ENCODE measurements at places on chromosomes 2 and 18.

GRCh38 chr2:211598238-211598637 lies 940.4 kb downstream of the ERBB4 start:
- DNase-seq, result no peak

DNA sequence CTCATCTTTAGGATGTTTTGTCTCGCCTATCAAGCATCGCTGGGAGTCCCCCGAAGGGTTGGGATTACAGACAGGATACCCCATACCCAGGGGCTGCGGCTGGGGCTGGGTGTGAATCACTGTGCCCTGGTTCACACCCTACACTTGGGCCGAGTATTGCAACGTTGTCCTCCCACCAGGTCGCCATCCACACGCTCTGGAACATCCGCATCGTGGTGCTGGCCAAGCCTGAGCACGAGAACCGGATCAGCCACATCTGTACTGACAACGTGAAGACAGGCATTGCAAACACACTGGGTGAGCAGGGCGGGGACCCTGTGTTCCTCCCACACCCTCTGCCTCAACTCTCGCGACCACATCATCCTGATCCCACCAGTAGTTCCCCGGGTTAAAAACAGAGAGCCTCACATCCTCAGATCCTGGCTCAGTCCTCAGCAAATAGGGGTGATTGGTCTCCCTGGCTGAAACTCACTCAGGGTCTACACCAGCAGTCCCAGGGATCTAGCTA lies 87.3 kb upstream of the ATG16L1 start:
- DNase-seq, result no peak

- DNase-seq, result no peak
Observed at GRCh38 chr2:9774266-9774665, 69.0 kb upstream of the TAF1B start.

DNA sequence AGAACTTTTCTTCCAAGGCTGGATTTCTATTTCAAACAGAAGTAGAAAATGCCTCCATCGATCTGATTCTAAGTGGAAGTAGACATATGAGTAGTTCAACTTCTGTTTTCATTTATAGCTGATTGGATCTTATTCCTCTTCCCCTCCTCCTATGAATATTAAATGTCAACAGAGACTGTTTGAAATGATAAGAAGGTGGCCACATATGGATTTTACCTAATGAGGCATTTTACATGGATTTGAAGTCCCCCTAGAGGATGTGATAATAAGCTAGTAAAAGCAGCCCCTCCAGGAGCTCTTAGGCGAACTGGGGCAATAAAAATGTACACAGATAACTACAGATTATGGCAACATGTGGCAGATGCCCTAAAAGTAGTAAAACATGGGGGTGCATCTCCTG lies 71.0 kb downstream of the UPP2 start:
- DNase-seq, result no peak

- no peak for DNase-seq
Observed at GRCh38 chr2:189557373-189557772, 23.2 kb downstream of the SLC40A1 start.

- DNase-seq, result no peak
Observed at GRCh38 chr18:987325-988186, 82.9 kb downstream of the ADCYAP1 start.

DNA sequence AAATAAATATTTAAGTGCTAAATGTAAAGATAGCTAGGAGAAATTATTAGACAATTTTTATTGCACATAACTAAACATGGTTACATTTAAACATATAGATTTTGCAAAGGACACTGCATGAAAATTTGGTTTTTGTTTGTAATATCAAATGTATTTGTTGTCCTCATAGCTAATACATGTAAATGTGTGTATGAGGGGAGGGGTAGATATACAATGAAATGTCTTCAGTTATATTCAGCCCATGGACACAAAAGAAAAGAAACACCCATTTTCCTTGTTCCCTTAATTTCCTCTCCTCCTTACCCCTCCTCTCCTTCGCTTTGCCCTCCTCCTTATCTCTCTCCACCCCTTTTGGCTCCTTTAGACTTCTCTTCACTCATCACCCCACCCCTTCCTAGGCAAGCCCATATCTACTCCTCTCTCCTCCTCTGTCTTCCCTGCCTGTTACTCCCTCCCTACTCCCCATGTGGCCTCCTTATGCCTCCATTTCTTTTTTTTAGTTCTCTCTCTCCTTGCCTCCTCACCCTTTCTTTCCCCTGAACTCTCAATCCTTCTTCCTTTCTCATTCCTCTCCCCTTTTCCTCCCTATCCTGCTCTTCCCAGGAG lies 1.4 kb downstream of the COL3A1 start:
- no peak for DNase-seq

DNA sequence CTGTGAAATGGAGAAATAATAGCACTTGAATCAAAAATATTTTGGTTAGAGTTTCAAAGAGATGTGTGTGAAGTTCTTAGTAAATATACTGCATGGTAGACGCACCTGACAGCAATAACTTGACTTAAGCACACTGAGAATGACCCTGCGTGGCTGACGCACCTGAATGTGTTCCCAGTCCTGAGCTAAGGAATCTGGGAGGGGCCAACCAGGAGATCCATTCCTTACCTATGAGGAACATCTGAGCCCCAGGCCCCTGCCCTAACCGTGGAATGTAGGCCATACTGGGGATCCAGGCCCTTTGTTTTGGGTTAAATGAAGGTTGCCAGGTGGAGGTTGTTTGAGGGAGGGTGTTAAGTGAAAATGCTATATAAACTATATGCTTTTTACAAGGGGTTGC lies 284.4 kb downstream of the RBM43 start:
- DNase-seq, result no peak

GRCh38 chr2:10814571-10815331 lies 2.2 kb upstream of the PDIA6 start:
- DNase-seq, result no peak

Measured in stimulated activated CD4-positive, alpha-beta T cell treated with anti-CD3 and anti-CD28 coated beads, Interleukin-1b, Interleukin-23, amount 100 ng/mL, for 1 hour (primary cell).